Glomerular endothelial cell (primary cell): ENCODE measurements at places on chromosomes 11 and 22. TPM values are rescaled to one million over a fixed set of nuclear protein-coding genes. Genes with fewer than 3 reads are reported as not detected.

GRCh38 chr22:24883432-24883831 is 63.1 kb downstream of the LHFPL7 start:
- DNase-seq: no peak

- DNase-seq: no peak
These were observed 68.9 kb downstream of the C22orf31 start for GRCh38 chr22:28992565-28993356.

Gene EHF
- total RNA-seq: not detected in 2 replicates

- no peak for DNase-seq
These were observed 236.7 kb downstream of the BRD1 start for GRCh38 chr22:49590851-49591445.

Gene MLC1
- not detected in 2 replicates for total RNA-seq

GRCh38 chr11:64523456-64524157 is 67.4 kb upstream of the SLC22A12 start:
- no peak for DNase-seq

GRCh38 chr22:37148742-37149665 is 712 bp downstream of the IL2RB start:
- DNase-seq: no peak

Gene FOXRED1
- 13.8 and 24.8 TPM in 2 replicates for total RNA-seq

GRCh38 chr11:100008417-100008816 is 678.7 kb upstream of the ARHGAP42 start:
- no peak for DNase-seq

DNA sequence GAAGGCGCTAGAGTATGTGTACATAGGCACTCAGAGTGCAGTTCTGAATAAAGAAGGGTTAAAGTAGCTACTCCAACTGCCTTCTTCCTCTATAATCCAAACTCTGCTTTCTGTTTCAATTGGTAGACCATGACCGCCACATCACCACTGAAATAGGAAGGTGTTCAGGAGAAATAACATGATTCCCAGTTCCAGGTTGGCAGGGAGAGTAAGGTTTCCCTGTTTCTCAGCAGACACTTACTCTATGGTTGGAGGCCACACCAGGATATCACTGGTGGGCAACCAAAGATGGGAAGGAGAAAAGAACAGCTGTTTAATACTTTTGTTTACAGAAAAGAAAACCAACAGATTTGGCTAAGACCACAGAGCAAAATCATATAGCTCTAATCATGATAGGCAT is 37.9 kb downstream of the PAK1 start:
- no peak for DNase-seq

- no peak for DNase-seq
These were observed 2.6 kb upstream of the UCP3 start for GRCh38 chr11:74011360-74012073.

Gene MOV10L1
- 2.1 and 11.7 TPM in 2 replicates for total RNA-seq

Gene UCP3
- total RNA-seq: 0.10 and 1.4 TPM in 2 replicates

DNA sequence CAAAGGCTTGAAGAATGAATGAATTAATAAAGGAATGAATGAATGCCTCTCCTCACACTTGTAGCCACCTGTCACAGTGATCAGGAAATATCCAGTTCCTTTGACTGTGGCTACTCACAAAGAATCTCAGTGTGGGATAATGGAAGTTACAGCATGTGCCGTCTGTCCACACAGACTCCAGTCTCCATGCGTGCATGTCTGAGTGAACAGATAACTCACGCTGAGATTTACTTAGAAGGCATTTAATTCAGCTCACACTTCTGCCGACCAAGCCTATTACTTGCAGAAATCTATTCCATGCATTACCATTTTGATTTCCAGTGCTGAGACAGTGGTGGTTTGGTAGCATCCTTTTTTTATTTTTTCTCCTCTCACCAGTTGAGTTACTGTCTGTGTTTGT is 32.3 kb upstream of the HMGXB4 start:
- no peak for DNase-seq

Gene TRIM6
- total RNA-seq: 1.5 and 5.1 TPM in 2 replicates

GRCh38 chr22:38317995-38318715 is 922 bp upstream of the CSNK1E start:
- DNase-seq: peak; percentile 72

DNA sequence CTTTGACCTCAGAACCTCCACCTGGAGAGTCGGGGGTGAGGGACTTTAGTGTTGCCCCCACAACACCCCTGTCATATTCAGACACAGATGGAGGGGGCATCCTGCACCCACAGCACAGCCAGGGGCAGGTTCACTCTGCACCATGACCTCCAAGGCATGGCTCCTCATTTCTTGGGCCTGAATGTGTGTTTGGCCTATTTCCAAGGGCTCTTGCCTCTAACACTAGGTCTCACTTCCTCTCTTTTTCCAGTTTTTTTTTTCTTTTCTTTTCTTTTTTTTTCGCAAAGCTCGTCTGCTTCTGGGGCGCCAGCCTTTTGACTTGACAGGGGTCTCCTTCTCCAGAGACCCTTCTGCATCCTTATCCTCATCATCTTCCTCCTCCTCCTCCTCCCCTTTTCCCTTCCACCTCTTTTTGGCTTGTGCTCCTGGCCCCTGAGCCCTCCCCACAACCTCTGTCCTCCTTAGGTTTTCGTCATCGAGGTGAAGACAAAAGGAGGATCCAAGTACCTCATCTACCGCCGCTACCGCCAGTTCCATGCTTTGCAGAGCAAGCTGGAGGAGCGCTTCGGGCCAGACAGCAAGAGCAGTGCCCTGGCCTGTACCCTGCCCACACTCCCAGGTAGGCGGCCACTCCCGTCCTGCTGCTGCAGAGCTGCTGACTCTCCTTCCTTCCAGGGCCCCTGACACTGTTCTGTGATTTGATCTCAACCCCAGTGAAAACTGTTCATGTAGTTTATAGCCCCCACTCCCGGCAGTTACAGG is 3.8 kb downstream of the NCF4 start:
- DNase-seq: no peak

- DNase-seq: no peak
These were observed 534.8 kb downstream of the INSC start for GRCh38 chr11:15649371-15650104.
